ENCODE measurements at places on chromosomes 16 and 17.

DNA sequence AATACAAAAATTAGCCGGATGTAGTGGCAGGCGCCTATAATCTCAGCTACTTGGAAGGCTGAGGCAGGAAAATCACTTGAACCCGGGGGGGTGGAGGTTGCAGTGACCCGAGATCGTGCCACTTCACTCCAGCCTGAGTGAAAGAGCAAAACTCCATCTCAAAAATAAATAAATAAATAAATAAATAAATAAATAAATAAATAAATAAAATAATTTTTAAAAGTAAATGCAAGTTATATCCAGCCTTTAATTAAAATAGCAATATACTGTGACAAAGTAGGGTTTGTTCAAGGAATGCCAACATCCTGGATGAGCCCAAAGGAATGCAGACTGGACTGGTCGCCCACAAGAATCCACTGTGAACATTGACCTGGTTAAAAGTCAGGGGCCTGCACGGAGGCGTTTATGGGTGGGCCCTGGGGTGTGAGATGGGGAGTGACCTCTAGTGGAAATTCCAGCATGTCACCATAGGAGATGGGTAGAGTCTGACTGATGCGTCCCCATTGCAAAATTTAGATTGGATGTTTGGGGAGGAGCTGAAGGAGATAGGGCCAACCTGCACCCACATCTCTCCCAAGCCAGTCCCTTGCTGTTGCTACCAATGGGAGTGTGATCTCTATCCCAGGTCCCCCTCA lies 9.7 kb upstream of the PIK3R5 start:
- no peak for DNase-seq

DNA sequence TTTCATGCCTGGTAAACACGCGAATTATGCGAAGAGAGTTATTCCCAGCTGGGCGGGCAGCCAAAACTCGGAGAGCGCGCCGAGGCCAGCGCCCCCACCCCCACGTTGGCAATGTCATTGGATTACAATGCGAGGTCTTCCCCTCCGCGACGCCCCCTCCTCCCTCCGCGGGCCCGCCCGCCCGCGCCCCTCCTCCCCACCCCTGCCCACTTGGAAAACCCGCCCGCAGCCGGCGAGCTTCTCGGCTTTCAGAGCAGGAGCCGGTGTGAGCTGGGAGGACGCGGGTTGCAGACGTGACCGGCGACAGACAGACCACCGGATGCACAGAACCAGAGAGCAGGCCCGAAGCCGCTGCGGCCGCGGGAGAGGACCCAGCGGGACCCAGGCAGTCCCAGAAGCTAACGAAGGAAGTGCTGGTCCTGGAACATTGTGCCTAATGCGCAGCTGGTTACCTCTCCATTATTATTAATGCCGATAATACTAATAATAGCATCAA lies 4.0 kb downstream of the NOG start:
- peak; percentile 21 for DNase-seq

- no peak for DNase-seq
These were observed 125.5 kb downstream of the HS3ST4 start for GRCh38 chr16:25817295-25817694.

DNA sequence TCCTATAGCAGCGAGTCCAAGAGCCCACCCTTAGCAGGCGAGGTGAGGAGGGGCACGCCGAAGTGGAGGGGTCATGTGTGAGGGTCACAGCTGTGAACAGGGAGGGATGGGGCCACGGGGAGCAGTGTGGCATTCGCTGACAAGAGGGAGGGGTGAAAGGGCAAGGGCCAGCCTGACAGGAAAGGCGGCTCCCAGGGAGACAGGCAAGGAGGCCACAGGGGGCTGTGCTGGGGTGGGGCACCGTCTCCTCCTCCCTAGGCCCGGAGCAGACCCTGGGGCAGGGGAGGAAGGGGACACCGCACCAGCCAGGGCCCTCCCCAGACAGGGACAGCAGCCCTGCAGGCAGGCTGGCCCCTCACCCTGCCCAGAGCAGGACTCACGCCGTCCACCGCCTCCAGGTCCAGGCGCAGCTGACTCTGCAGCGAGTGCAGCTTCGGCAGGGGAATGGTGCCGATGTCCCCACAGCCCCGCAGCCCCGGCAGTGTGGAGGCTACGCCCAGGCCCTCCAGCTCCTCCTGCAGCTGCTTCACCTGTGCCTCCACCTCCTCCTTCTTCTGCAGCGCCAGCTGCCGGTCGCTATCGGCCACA lies 15.1 kb downstream of the GNPTG start:
- DNase-seq, result no peak

DNA sequence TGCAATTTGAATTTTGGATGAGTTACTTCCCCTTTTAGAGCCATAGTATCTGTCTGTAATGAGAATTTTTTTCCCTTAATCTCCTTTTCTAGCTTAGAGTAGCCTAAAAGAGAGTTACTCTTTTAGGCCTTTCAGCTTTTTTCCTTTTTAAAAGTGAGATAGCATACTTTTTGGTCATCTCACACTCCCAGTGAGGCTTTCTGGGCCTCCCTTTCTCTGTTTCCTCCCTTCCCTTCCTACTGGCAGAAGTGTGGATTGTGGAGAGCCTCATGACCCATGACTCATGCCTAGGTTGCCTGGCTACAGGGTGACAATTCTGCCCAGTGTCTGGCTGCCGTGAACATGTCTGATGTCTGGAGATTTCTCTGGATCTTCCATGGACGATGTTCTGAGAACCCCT lies 15.2 kb downstream of the KRT23 start:
- DNase-seq, result no peak

Measured in activated CD4-positive, alpha-beta T cell treated with anti-CD3 and anti-CD28 coated beads for 4 hours (primary cell).